ENCODE measurements at places on chromosomes 2 and 18.

- no peak for DNase-seq
These were observed 149.9 kb downstream of the ASB1 start for GRCh38 chr2:238576674-238577073.

GRCh38 chr18:50080932-50081560, 113.9 kb downstream of the MYO5B start:
- peak; percentile 57 for DNase-seq

DNA sequence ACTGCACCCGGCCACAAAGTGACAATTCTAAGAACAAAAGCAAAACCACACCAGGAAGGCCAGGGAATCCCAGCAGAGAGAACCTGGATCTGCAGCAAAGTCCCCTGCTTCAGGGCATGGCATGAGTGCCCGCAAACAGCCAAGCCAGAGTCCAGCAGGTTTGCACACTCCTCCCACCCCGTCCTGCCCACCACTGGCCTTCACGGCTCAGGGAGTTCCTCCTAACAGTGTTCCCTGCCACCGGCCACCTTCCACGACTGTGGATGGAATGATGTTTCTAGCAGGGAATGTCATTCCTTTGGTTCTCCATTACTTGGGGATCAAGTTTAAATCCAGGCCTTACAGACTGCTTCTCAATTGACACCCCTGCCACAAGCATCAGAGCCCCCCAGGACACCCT, 42.0 kb upstream of the B3GNT7 start:
- DNase-seq = no peak

- DNase-seq = no peak
These were observed 214.5 kb upstream of the CTAGE1 start for GRCh38 chr18:22632191-22632590.

DNA sequence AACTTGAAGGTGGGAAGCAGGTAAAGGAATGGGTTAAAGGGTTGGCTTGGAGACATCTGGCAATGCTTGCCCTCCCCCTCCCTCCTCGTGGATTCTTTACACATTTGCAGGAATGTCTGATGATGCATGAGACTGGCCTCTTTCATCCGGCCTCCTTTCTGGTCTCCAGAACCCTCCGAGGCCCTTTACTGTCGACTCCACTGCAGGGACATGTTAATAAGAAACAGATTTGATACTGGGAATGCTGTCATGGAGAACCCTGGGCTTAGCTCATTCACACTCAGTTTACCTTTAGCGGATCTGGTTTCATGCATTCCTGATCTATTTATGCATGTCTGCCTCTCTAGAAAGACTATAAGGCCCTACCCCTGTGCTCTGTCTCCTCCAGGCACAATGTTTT, 238.7 kb downstream of the TGIF1 start:
- DNase-seq = peak; percentile 87

DNA sequence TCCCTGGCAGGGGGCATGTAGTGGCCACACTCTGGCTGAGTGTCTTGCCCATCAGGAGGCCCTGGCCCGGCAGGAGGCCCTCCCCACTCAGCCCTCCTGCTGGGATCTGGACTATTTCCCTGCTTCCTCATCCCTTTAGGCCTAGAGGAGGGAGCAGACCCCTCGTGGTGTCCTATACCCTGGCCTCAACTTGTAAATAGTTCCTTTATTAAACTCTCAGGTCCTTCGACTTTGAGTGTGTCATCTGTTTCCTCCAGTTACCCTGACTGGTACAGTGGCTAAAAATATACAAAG, 166.7 kb upstream of the GLI2 start:
- DNase-seq = peak; percentile 36

DNA sequence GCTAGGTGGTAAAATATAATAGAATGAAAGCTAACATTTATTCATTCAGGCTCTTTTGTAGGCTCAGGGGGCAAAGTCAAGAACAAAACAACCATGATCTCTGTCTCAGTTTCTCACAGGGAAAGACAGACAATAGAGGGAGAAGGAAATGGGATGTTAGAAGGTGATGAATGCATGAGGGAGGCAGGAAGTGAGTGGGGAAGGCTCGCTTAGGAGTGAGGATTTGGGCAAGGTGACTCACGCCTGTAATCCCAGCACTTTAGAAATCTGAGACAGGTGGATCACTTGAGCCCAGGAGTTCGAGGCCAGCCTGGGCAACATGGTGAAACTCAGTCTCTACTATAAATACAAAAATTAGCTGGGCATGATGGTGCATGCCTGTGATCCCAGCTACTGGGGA, 88.4 kb downstream of the CTIF start:
- DNase-seq = no peak

DNA sequence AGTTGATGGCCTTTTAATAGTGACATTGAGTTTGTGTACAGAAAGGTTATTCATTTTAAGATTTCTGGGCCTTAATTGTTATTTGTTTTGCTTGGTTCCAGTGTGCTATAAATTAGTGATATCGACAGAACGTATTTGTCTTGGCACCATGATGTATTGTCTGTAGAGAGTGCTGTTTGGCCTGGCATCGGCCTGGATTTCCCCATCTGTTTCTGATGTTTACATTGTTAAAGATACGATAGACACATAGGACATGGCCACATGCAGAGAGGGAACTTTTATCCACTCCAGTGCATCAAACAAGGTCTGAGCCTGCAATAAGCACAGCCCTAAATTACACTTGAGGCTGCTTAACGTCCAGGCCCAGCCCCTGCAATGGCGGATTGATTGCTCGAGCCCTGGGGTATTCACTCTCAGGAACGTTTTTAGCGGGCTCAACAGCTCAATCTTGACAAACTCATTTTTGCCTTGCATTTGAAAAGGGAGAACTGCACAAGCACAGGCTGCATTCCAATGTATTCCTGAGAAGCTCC, 144.7 kb downstream of the SLC4A3 start:
- no peak for DNase-seq

DNA sequence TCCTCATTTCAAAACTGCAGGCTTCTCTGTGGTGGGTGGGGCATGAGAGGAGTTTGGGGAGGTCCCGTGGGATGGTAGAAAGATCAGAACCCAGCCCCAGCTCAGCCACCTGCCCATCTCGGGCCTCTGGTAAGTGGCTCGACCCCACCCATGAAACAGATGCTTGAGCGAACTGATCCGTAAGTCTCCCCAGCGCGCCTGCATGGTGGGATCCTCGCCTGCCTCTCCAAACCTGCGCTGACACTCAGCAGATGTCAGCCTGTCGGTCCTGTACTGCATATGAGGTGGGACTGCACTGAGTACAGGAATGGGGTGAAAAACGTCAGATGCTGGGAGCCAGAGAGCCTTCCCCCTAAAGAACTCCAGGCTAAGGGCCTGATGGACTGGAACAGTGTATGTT, 15.9 kb upstream of the RPL31 start:
- DNase-seq = no peak

DNA sequence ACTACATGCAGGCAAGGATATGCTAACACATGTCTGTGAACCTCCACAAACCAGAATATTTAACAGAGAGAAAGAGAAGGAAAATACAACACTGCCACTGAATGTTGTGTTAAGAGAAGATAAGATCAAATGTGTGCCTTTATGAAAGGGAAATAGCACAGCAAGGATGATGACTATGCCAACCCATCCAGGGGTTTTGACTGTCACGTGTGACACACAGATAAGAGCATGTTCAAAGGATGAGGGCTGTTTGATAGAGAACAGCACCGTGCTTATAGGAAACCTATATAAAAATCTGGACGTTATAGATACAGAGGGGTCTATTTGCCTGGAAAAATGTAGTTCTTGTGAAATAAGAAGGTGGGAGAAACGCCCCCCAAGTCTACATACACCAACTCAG, 911.8 kb downstream of the CPS1 start:
- DNase-seq = no peak

GRCh38 chr18:47381975-47382570, 130.6 kb upstream of the SKOR2 start:
- DNase-seq = no peak

DNA sequence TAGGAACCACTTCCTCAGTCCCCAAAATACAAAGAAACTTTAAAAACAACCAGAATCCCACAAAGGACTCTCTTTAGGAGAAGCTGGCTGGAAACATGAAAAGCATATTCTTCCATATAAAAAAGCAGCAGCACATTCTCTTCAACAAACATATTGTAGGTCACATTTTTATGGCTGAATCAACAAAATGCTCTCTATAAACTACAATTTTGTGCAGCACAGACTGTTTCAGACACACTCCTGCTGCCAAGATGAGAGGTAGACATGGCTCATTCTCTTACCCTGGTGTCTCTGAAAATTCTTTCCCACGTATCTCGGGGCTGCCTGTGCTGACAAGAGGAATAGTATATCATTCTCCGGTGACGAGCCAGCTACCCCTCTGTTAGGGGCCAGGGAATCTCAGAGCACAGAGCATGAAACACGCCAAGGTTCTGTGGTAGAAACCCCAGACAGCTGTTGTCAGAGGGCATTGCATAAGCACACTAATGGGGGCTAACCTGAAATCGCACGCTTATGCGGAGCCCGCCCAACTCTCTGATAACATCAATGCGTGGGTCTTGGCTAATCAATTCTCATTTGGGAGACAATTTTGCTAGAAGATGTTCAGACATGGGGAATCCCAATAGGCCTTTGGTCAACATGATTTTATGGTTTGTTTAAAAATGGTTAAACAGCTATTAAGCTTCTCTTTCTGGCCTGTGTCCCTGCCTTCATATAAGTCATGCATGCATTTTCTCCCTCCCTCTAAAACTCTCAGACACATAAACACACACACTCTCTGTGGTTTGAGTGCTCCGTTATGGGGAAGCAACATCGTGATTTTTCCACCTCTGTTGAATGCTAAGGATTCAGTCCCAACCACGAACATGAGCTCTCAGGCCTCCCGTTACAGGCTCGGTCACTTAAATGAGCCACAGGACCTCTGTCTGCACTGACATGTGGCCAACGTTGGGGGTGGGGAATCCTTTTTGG, 177.5 kb downstream of the INO80D start:
- DNase-seq = peak; percentile 19

DNA sequence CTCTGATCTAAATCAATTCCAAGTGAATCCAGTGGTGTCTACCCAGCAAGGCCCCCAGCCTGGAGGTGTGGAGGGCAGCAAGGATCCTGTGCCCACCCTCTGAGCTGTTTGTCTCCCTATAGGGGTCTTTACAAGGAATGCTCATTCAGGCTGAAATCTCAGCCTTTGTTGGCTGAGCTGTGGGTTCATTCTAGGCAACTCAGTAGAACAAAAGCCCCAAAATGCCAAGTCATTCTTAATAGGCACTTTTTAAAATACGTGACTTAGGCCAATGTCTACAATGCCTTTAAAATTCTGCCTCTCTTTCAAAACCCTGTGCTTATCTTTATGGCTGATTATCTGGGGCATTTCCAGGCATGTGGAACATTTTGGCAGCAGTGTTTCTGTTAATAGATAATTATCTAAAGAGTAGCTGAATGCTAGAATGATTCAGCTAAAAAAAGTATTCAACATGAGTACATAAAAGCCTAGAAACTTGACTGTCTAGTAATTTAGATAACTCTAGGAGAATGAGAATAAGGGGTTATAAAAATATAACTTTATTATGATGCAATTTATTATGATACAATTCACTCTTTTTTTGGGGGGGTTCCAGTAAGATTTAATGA, 7.4 kb downstream of the UGT1A6 start:
- DNase-seq = peak; percentile 67

DNA sequence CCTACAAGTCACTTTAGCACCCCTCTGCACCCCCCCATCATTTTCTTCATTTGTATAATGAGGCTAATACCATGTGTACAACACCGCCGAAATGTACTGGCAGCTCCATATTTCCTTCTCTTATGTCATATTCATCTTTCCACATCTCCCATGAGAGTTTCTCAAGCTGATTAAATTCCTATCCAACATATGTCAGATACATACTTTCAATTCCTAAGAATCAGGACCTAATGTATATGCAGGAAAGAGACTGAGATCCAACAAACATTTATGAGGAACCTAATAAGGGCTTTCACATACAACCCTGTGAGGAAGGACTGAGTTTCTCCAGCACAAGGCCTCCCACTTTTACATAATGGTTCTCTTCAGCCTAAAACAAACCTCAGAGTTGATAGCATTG, 41.9 kb downstream of the PRKD3 start:
- peak; percentile 5 for DNase-seq

- DNase-seq = no peak
These were observed 15.0 kb downstream of the ERCC3 start for GRCh38 chr2:127278959-127279358.

GRCh38 chr18:58103339-58103985, 59.4 kb downstream of the NEDD4L start:
- no peak for DNase-seq

- DNase-seq = no peak
These were observed 287.2 kb downstream of the CYP26B1 start for GRCh38 chr2:71860381-71860926.

DNA sequence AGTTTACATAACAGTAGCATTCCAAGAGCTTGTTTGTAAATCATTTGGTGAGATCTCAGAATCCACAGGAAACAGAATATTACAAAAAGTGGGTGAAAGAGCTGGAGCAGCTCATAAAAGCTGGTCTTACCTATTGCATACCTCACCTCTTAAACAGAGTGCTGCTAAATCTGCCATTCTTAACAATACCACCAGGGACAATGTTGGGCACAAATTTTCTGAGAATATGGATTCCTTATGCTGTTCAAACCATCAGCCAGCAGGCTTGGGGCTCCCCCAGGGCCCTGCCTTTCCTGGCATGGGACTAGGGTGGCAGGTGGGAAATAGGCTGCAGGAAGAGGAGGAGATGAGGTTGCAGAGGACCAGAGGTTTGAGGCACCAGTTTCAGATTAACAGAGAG, 55.6 kb downstream of the TGFA start:
- no peak for DNase-seq

GRCh38 chr18:62066102-62066818, 120.6 kb downstream of the PIGN start:
- no peak for DNase-seq

- DNase-seq = peak; percentile 23
These were observed 1.1 kb upstream of the BOLL start for GRCh38 chr2:197786010-197786877.

- DNase-seq = peak; percentile 33
These were observed 8.4 kb downstream of the PTMA start for GRCh38 chr2:231716666-231717280.

- peak; percentile 19 for DNase-seq
These were observed 1.2 kb downstream of the SLC35F5 start for GRCh38 chr2:113755035-113755834.

DNA sequence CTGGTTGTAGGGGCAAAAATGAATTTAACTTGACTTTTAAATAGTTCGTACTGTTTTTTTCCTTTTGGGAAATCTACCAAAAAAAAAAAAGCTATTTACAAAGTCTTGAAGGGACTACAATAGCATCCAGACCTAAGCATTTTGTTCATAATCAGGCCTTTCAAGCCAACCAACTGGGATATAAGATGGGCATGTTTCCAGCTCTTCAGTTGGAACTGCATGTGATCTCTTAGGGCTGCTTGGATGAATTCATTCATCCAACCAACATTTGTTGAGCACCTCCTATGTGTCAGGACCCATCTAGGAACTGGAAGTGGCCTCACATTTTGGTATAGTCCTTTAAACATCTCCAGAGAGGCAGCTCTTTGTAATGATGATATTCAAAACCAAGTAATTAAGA, 98.6 kb downstream of the AAK1 start:
- no peak for DNase-seq

GRCh38 chr2:5521461-5521860, 170.7 kb upstream of the SOX11 start:
- no peak for DNase-seq

- DNase-seq = no peak
These were observed 75.8 kb upstream of the BCL11A start for GRCh38 chr2:60629305-60629662.

GRCh38 chr2:210456571-210456970, 20.0 kb downstream of the LANCL1 start:
- DNase-seq = no peak

- DNase-seq = peak; percentile 35
These were observed 44.1 kb upstream of the HDAC4 start for GRCh38 chr2:239444626-239445577.
